SHP77 (cell line): ENCODE measurements at places on chromosomes 5 and 9.

- no peak for DNase-seq
Measured at GRCh38 chr5:147346006-147346561, 111.3 kb downstream of the STK32A start.

GRCh38 chr9:122265149-122265915 is 650 bp downstream of the MRRF start:
- DNase-seq, result peak; percentile 8

DNA sequence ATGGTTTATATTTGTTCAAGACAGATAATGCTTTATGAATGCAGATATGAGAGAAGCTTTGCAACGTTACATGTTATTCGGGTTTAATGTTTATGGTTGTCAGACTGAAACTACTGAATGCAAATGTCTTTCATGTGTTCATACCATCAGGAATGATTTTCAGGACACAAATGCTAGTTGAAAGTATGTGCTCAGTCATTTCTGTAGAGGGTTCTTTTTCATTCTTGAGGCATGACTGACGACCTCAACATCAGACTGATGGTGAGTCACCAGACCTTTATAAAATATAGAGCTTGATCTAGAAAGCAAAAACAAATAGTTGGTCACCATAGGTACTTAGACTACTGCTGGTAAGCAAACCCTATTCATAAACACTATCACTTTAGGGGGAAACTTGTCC is 287.3 kb upstream of the NUDT12 start:
- DNase-seq, result no peak

- no peak for DNase-seq
Measured at GRCh38 chr9:123753669-123754258, 176.2 kb downstream of the DENND1A start.

DNA sequence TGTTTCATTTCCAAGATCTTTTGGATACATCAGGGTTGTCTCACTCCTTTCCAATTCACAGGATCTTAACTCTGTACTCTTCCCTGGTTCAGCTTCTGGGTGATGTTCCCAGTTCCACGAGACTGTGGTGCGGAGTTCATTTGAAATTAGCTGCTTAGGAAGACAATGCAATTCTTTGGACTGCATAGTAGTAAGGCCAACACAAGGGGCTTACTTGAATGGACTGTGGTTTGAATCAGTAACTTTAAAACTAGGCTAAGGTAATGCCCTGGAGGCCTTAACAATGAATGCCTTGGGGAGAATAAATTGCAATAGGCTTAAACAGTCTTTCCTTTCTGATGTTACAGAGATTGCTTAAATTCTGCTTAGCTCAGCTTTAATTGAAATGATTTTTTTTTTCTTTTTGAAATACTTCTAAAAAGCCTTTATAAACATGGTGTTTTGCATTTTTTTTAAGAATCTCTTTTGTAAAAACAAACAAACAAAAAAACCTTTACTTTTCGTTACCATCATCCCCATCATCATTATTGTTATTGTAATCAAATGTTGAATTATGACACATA is 133.8 kb upstream of the MEF2C start:
- no peak for DNase-seq

DNA sequence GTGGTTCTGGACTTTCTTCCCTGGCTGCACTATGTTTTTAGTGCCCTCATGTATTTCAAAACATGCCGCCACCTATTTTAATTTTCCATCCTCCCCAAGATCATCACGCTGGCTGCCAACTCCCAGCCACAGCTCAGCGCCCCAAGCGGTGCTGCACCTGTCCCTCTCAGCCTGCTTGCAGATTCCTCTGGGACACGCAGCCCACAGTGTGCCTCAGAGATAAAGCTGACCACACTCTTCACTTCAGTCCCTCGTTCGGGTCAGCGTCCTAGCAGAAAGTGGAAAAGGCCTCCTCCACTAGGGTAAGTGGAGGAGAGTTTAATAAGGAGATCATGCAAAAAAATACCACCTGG is 56.2 kb upstream of the CKS2 start:
- peak; percentile 11 for DNase-seq

GRCh38 chr5:107359033-107359915 is 311.5 kb downstream of the EFNA5 start:
- DNase-seq, result no peak

DNA sequence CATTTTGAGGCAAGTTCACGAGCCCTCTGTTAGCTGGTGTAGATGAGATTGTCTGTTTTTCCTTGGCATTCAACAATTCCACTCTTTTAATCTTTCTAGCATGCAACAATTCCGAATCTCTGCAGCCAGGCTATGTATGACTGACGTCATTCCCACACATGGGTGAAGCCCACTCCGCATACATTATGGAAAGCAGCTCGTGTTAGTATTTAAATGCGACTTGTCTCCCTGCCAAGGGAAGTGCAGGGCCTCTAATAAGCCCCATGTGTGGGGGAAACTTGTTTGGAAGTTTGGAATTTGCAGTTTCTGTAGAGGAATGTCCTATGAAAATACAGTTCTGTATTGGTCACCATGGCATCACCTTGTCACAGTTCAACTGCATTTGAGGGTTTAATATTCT is 146.0 kb upstream of the FBXL7 start:
- no peak for DNase-seq

- no peak for DNase-seq
Measured at GRCh38 chr5:139050432-139050831, 147.7 kb downstream of the SIL1 start.

DNA sequence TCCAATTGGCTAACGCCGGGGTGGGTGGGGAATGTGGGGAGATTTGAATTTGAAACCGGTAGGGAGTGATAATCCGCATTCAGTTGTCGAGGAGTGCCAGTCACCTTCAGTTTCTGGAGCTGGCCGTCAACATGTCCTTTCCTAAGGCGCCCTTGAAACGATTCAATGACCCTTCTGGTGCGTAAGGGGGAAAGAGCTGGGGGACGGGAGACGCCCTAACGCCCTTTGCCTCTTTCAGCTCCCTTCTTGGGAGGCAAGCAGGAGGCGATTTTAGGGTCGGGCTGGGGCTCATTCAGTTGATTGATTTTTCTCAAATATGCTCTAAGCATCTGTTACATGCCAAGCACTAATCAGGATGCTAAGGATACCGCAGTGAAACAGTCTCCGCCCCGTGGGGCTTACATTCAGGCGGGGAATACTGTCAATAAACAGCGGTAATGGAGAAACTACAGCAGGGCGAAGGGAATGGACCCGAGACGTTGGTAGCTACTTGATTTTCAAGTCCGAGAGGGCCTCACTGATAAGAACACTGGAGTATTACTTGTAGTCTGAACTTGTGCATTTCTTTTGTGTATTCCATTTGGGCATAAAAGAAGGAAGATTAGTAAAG is at the start of gene HMMR:
Gene HMMR (plus strand): TSS at position 71 of the 610 bp plus-strand sequence. CDS start 61 bp downstream, at position 132.
- DNase-seq, result no peak

GRCh38 chr5:107592515-107592914 is 78.2 kb downstream of the EFNA5 start:
- DNase-seq, result no peak

DNA sequence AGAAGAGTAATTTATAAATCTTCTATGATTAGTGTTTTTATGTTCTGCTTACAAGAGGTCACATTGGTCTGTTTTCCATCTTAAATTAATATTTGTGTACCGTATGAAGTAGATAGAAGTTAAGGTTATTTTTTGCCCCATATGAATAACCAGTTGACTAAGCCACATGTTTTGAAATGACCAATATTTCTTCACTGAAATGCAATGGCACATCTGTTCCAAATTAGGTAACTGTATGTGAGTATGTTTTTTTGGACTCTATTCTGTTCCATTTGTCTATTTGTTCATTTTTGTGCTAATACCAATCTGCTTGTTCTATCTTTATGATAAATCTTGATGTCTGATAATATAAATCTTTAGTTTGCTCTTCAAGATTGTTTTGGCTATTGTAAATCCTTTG is 17.7 kb downstream of the JAK2 start:
- no peak for DNase-seq

DNA sequence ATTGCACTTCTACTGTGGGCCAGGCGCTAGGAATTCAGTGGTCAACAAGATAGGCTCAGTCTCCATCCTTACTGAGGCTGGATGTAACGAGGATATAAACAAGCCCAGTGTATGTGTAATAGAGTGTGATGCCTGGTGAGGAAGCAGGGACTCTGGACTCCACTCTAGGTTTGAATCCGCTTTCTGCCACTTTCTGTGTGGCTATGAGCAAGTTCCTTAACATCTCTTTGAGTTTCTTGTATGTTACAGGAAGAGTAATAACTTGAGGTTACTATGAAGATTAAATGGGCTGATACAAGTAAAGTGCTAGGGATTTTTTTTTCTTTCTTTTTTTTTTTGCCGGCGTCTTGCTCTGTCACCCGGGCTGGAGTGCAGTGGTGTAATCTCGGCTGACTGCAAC is 12.4 kb downstream of the DOCK2 start:
- no peak for DNase-seq

DNA sequence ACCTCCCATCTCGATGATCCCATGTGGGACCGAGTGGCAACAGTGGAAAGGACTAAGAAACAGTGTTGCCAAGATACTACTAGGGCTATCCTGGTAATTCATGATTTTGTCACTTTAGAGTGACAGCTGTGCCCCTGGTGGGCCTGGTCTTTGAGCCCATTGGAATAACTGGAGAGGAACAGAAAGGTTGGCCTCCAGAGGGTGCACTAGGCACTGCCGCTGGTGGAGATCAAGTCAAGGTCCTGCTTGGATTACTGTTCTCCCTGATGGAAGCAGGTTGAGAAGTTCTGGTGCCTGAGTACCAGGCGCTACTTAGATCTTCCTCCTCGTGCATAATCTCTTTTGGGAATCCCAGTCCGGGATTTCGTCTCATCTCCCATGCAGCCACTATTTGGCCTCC is 129.6 kb downstream of the SEC61B start:
- no peak for DNase-seq

DNA sequence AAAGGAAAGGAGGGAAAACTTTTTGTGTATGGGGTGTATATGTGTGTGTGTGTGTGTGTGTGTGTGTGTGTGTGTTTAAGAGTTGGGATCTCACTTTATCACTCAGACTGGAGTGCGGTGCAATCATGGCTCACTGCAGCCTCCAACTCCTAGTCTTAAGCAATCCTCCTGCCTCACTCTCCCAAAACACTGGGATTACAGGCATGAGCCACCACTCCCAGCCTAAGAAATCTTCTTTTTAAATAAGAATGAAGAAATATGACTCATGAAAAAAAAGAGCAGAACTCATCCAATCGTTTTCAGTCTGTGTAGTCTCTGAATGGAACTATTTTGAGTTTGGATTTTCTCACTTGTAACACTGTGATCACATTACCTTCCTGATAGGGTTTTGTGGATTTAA is 601.5 kb downstream of the ACTL7B start:
- DNase-seq, result no peak

GRCh38 chr5:145908206-145908960 is 28.0 kb upstream of the SH3RF2 start:
- DNase-seq, result no peak

DNA sequence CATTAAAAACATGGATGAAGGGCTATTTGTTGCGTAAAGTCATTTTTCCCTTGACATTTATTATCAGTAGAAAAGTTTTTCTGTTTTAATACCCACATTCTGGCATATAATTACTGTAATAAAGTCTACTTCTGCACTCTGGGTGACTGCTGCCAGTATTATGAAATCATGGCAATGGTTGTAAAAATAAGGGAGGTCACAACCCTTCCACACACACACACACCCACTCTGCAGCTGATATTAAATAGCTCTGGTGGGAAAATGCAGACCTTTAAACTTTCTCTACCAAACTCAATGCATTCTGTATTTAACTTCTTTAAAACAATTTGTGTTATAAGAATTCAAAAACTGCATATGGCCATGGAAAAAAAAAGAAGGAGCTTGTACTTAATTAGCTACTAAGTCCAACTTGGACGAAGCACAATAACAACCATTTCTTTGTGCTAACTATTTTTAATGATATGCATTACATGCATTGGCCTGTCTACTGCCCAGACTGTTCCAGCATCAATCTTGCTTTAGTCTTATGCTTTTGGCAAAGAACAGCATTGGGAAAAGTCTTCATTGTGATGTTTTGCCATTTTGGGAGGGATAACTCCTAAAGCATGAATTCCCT is 137.6 kb upstream of the MAP3K1 start:
- no peak for DNase-seq

DNA sequence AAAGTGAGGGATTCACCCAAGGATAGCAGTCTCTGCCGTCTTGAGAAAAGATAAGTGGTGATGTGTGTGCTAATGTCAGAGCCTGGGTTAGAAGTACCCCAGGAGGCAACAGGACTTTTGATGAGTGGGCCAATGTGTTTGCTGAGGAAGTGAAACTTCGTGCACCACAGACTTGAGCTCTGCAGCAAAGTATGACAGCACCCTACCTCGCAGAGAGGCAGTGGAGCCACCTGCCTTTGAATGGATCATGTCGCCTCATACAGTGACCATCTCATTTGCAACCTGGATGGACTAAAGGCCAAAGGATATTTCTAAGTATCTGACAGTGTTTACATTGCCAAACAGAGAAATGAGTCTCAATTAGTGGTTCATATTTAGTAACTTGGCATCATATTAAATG is 593.9 kb upstream of the GRAMD2B start:
- DNase-seq, result no peak

DNA sequence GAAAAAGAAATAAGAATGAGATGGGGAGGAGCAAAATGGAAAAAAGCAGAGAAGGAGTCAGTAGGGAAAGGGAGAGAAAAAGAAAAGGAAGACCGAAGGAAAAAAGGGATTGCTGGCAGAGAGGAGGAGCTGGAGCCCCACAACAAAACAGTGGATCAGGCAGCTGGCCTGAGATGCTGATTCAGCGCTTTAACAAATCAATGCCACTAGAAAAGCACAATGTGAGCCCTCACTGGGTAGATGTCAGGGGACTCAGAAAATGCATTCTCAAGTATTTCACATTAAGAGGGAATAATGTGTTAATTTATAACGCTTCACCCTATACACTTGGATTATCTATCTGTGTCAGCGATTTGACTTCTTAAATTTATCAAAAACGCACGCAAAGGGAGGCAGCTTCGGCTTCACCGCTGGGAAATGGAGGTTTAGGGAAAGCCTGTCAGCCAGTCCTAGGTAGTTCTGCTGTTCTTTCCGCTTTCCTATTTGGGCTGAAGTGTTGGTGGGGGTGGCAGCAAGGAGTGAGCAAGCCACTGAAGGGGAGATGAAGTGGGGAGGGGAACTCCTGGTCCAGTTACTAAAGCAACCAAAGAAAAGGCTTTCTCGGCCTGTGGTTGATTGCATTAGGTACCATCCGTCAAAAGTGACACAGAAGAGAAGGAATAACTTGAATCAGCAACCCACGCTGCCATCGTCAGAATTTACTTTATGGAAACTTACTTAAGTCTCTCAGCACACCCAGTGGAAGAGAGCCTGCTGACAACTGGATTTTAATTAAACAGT is 161.6 kb downstream of the BNC2 start:
- DNase-seq, result no peak

GRCh38 chr5:109170629-109171350 is 239.0 kb downstream of the PJA2 start:
- no peak for DNase-seq

DNA sequence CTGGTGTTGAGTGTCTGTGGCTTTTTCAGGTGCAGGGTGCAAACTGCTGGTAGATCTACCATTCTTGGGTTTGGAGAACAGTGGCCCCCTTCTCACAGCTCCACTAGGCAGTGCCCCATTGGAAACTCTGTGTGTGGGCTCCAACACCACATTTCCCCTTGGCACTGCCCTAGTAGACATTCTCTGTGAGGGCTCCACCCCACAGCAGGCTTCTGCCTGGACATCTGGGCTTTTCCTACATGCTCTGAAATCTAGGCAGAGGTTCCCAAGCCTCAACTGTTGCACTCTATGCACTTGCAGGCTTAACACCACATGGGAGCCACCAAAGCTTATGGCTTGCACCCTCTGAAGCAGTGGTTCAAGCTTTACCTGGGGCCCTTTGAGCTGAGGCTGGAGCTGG is 80.9 kb downstream of the BARX1 start:
- DNase-seq, result no peak

- no peak for DNase-seq
Measured at GRCh38 chr9:116516456-116516855, 170.6 kb upstream of the TRIM32 start.
